ENCODE measurements at places on chromosomes 2 and 18. TPM values are rescaled to one million over a fixed set of nuclear protein-coding genes. Genes with fewer than 3 reads are reported as not detected.

Gene PRSS56
- total RNA-seq: 52.4 TPM

DNA sequence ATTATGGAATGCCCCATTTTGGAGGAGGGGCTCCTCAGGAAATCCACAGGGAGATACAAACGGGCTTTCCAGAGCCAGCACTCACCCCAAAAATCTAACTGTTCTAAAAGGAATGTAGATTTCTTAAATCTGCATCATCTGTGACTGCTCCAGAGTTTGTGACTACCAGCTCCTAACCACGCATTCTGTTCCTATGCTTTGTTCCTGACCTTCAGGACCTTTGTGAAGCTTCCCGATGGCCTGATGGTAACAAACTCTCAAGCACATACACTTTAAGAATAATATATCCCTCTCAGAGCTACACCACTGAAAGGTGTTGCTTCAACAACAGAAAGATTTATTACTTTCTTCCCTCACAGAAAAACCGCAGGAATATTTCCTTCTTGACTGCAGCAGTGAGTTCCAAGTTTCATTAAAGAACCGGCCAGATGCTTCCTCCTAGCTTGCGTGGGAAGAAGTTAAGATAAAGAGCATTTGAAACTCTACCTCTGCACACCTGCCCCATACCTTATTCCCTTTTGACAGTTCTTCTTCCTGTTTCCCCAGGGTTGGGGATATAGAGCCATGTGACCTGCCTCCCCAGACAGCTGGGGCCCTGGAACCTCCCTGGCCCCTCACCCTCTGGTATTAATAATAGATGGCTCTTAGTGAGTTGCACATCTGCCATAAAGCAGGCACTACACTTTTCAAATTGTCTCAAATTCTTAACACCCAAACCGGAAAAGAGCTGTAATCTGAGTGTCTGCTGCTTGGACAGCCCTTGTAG, 40.2 kb upstream of the EML4 start:
- DNase-seq: no peak
- no peak overlapping the region for H3K4me3 ChIP-seq
- peaks cover 6% of the 10 kb centered on the region for H3K27me3 ChIP-seq
- H3K27ac ChIP-seq: no peak overlapping the region
- H3K4me1 ChIP-seq: peaks cover 28% of the 10 kb centered on the region

- DNase-seq: no peak
- H3K4me3 ChIP-seq: no peak overlapping the region
- peaks cover 28% of the 10 kb centered on the region for H3K4me1 ChIP-seq
- peak overlapping the region; percentile 91 for H3K27ac ChIP-seq
- H3K36me3 ChIP-seq: no peaks in the 10 kb centered on the region
These were observed 321.1 kb downstream of the PIK3C3 start for GRCh38 chr18:42275949-42276730.

- no peak overlapping the region for H3K27ac ChIP-seq
- H3K27me3 ChIP-seq: no peaks in the 10 kb centered on the region
- no peaks in the 10 kb centered on the region for H3K36me3 ChIP-seq
These were observed 52.6 kb upstream of the TMEM163 start for GRCh38 chr2:134771313-134771801.

DNA sequence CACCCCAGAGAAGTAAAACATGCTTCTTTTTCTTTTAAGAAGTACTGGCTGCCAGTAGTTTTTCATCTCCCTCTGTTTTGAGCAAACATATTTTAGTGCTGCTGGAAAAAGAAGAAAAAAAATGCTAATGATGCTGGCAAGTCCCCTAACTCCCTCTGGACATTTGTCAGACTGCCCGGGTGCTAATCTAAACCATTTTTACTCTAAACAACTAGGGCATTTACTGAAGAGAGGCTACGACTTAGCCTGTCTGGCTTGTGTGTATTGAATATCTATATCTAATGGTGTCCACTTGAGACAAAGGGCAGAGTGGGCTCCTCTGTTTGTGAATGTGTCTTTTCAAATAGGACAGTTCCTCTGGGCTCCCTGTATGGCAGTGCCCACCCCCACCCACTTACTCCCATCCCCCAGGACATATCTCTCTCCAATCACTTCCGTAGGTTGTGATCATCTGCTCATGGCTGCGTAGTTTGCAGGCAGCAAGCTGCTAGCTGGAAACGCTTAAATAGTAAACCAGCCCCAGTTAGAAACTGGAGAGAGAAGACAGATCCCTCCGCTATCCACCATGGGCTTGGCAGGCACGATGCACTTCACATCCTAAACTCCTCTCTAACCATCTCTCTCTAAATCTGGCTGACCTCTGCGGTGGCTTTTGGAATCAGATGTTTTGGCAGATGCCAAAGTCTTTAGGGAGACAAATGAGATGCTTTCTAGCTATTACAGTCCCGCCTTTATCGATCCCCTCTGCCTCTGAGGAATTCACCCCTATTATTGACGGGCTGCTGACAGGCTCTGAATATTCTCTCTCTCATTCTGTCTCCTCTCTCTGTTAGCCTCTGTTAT, 58.3 kb downstream of the DOCK10 start:
- no peaks in the 10 kb centered on the region for H3K36me3 ChIP-seq
- no peak for DNase-seq
- H3K27ac ChIP-seq: peak overlapping the region; percentile 40
- peaks cover 45% of the 10 kb centered on the region for H3K4me1 ChIP-seq

Gene ERMN
- 0.44 TPM for total RNA-seq

- no peak overlapping the region for H3K4me3 ChIP-seq
- peaks cover 40% of the 10 kb centered on the region for H3K4me1 ChIP-seq
- no peak for DNase-seq
- H3K36me3 ChIP-seq: peaks cover 34% of the 10 kb centered on the region
- peak overlapping the region; percentile 45 for H3K27ac ChIP-seq
These were observed 44.5 kb downstream of the GREB1 start for GRCh38 chr2:11578081-11578948.

DNA sequence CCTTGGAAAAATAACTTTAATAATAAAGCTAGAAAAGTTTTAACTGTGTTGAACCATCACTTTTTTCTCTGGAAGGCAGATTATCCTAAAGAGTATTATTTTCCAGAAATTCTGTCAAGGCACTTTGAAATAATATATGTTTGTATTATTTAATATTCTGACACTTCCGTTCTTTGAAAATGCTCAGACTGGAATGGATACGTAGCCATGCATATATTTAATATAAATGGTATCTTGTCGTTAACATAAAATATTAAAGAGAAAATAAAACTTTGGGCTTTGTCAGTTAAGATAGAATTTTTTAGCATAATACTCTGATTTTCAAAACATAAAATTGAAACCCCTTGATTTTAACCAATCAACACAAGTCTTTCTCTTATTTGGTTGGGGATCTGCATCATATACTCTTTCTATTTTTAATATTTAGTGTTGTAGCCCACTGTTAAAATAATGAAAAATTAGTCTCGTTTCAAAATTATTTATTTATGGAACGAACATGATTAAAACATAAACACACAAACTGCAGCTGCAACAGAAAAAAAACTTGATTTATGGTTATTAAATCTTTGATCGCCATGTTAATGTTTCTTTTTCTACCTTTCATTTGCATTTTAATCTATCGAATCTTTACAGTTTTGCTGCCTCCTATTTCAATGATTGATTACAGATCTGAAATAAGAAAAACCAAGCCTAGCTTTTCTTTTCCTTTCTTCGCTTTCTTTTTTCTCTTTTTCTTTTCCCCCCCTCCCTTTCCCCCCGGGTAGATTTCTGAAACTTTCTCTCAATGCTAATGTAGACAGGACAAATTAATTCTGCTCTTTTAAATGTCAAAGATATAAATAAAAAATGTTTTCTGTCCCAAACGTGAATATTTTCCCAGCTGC, 145.5 kb downstream of the MEIS1 start:
- no peaks in the 10 kb centered on the region for H3K36me3 ChIP-seq
- no peak overlapping the region for H3K4me3 ChIP-seq
- H3K27ac ChIP-seq: peak overlapping the region; percentile 73
- peaks cover 39% of the 10 kb centered on the region for H3K4me1 ChIP-seq

- DNase-seq: no peak
- H3K4me1 ChIP-seq: peaks cover 4% of the 10 kb centered on the region
- H3K27me3 ChIP-seq: no peaks in the 10 kb centered on the region
- H3K4me3 ChIP-seq: no peak overlapping the region
- H3K36me3 ChIP-seq: peaks cover 12% of the 10 kb centered on the region
These were observed 353.4 kb upstream of the VRK2 start for GRCh38 chr2:57693177-57693576.

Gene FRZB
- 32.9 TPM for total RNA-seq

Gene POMC
- total RNA-seq: 0.54 TPM

Gene FBXO48
- total RNA-seq: 1.6 TPM

Gene ZNG1B
- total RNA-seq: 38.1 TPM

DNA sequence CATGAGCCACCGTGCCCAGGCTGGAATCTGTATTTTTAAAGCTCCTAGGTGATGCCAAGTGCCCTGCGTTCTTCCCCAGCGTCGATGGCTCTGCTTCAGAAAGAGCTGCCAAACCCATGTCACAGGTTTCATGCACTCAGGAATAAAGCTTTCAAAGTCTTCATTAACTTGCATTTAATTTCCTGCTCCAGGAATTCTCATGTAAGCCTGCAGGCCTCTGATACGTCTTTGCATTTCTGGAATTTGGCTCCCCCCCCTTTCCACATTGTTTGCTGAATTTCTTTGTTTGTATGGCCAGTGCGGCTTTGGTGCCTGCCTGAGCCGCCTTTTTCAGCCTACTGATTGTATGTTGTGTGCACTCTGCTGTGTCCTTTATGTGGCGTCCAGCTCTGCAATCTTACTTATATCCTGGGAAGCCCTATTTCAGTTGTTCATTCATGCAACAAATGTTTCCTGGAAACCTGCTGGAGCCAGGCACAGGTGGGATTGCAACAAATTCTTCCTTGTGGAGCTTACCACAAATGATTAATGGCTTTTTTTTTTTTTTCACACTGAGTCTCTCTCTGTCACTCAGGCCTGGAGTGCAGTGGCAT, 17.9 kb upstream of the OTOF start:
- no peak overlapping the region for H3K4me3 ChIP-seq
- peak; percentile 14 for DNase-seq
- H3K36me3 ChIP-seq: no peaks in the 10 kb centered on the region
- H3K27ac ChIP-seq: no peak overlapping the region

DNA sequence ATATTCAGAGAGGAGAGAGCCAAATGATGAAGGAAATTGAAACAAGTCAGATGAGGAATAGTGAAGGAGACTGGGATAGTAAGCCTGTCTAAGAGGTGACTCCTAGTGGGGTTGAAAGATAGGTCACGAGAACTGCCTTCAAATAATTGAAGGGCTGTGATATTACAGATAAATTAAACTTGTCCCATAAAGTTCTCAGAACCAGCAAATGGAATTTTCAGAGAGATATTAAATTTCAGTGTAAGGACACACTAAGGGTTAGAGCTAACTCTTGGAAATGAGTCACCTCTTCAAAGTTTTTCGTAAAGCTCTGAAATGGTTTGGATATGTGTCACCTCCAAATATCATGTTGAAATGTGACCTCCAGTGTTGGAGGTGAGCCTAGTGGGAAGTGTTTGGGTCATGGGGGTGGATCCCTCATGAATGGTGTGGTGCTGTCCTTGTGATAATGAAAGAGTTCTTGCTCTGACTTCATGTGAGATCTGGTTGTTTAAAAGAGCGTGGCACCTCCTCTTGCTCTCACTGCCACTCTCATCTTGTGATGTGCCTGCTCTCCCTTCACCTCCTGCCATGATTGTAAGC, 87.3 kb downstream of the BABAM2 start:
- no peak overlapping the region for H3K4me3 ChIP-seq
- no peak overlapping the region for H3K27ac ChIP-seq
- no peak for DNase-seq

GRCh38 chr18:48997985-48998831, 47.4 kb upstream of the SMAD7 start:
- no peak overlapping the region for H3K4me3 ChIP-seq
- no peaks in the 10 kb centered on the region for H3K27me3 ChIP-seq
- peaks cover 16% of the 10 kb centered on the region for H3K4me1 ChIP-seq

GRCh38 chr18:76564655-76565237, 69.7 kb upstream of the ZNF516 start:
- DNase-seq: no peak
- no peaks in the 10 kb centered on the region for H3K36me3 ChIP-seq
- peak overlapping the region; percentile 65 for H3K27ac ChIP-seq
- peak overlapping the region; percentile 54 for H3K4me3 ChIP-seq

GRCh38 chr2:52194342-52194741, 1162.4 kb upstream of the NRXN1 start:
- DNase-seq: no peak
- H3K36me3 ChIP-seq: no peaks in the 10 kb centered on the region
- no peak overlapping the region for H3K27ac ChIP-seq
- H3K27me3 ChIP-seq: no peaks in the 10 kb centered on the region
- H3K4me3 ChIP-seq: no peak overlapping the region
- no peaks in the 10 kb centered on the region for H3K4me1 ChIP-seq

GRCh38 chr18:7778181-7778580, 211.1 kb downstream of the PTPRM start:
- no peaks in the 10 kb centered on the region for H3K27me3 ChIP-seq
- no peak overlapping the region for H3K27ac ChIP-seq
- H3K4me1 ChIP-seq: peaks cover 3% of the 10 kb centered on the region
